ENCODE measurements at places on chromosomes 7 and 10.

GRCh38 chr10:37844644-37845043 is 12.8 kb downstream of the ZNF248 start:
- no peak for DNase-seq

DNA sequence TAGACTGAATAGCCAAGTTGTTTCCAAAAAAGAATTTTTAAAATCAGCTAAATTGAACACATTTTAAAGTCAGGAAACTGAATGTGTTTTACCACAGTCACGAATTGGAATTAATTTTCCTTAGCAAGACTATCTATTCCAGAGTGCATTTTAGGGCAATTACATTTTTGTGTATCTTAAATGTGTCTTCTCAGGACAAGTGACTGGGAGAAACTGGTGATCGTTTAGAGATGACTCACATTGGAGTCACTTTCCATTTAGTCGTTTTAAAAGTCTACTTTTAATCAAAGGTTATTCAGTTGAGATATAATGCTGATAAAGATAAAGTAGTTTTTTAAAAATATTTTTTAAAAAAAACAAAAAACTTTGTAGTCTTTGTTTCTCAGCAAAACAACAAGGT is 191.7 kb upstream of the SLC26A5 start:
- no peak for DNase-seq

- no peak for DNase-seq
Measured at GRCh38 chr7:3861941-3862340, 560.9 kb downstream of the SDK1 start.

DNA sequence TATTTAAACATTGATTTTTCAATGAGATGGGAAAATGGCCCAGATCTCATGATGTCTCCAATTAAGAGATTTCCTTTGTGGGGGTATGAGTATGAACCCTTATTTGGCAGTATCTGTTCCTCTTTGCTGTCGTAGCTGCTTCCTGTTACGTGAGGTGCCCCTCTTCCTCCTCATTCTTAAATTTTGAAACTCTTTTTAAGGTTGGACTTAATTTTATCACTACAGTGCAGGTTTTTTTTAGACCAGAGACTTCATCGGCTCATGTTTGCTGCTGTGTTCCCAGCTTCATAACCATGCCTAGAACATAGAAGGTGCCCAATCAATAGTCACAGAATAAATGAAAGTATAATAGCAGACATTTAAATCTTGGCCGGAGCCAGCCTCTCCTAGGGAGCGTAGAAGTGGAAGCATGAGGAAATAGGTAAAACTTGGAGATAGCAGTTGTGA is 2.4 kb downstream of the MIOS start:
- no peak for DNase-seq

- DNase-seq = no peak
Measured at GRCh38 chr10:21511095-21511570, 14.3 kb downstream of the SKIDA1 start.

- no peak for DNase-seq
Measured at GRCh38 chr7:80843018-80843677, 75.7 kb downstream of the SEMA3C start.

GRCh38 chr7:69282946-69283345 is 315.3 kb upstream of the AUTS2 start:
- no peak for DNase-seq

DNA sequence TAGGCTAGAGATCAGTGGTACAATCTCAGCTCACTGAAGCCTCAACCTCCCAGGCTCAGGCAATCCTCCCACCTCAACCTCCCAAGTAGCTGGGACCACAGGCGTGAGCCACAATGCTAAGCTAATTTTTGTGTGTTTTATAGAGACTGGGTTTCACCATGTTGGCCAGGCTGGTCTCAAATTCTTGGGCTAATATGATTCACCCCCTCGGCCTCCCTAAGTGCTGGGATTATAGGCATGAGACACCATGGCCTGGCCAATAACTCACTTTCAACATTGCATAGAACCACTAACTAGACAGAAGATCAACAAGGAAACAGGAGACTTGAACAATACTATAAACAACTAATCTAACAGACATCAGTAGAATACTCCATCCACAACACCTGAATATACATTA is 191.7 kb downstream of the LRRN3 start:
- DNase-seq = no peak

DNA sequence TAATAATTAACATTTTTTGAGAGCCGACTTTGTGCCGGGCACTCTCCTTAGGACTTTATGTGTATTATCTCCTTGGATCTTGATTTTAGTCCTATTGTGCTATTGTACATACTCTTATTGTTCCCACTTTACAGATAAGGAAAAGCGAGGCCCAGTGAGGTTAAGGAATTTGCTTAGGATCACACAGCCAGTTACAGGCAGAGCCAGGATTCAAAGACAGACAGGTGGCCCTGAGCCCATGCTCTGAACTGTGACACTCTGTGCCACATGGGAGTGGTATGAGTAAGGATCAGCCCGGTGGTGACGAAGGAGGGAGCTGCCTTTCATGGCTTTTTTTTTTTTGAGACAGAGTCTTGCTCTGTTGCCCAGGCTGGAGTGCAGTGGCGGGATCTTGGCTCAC is 15.8 kb upstream of the GNA12 start:
- DNase-seq = no peak

GRCh38 chr10:122311716-122312115 is 40.6 kb downstream of the BTBD16 start:
- DNase-seq = no peak

GRCh38 chr7:31101544-31101943 is 49.4 kb downstream of the ADCYAP1R1 start:
- DNase-seq = no peak

DNA sequence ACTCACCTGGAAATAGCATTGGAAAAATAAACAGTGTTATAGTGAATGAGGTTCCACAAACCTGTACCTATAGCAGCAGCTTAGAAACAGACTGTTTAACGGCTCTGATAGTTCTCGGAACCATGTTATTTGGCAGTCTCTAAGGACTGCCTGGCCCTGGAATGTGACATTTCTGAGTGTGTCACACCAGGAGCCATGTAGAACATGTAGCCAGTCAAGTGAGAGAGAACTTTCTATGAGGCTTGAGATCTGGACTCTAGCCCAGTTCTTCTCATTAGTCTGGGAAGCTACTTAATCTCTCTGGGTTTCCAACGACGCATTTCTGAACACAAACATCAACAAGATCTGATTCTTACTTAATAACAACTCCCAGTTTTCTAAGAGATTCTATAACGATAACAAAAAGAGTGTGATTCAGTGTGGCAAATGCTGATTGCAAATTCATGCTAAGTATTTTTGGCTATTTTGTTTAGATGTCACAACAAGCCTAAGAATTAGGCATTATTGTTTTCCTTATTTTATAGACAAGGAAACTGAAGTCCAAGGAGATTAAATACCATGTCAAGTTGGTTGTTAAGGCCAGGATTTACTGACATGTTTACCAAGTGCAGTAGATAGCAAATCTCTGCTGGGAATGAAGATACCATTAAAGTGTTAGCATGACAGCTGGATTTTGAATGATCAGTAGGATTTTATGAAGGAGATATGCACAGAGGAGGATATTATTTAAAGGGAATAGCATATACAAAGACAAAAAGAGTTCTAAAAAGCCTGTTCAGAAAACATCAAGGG is 47.2 kb downstream of the APBB1IP start:
- no peak for DNase-seq

DNA sequence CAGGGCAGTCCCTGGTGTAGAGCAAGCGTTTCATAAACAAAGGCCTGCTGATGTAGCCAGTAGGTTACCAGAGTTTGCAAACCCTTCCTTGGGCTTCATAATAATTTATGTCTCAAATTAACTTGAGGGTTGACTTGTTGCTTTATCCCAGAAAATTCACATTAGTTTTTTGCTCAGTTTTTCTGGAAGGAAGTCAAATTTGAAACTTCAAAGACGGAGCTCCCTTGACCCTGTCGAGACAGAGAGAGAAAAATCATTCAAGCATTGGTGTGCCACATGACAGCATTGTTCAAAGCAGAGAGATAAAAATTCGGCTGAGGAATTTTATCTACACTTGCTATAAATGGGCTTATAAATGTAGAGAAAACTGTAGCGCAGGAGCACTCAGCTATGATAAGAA is 627.7 kb downstream of the TNS3 start:
- no peak for DNase-seq

DNA sequence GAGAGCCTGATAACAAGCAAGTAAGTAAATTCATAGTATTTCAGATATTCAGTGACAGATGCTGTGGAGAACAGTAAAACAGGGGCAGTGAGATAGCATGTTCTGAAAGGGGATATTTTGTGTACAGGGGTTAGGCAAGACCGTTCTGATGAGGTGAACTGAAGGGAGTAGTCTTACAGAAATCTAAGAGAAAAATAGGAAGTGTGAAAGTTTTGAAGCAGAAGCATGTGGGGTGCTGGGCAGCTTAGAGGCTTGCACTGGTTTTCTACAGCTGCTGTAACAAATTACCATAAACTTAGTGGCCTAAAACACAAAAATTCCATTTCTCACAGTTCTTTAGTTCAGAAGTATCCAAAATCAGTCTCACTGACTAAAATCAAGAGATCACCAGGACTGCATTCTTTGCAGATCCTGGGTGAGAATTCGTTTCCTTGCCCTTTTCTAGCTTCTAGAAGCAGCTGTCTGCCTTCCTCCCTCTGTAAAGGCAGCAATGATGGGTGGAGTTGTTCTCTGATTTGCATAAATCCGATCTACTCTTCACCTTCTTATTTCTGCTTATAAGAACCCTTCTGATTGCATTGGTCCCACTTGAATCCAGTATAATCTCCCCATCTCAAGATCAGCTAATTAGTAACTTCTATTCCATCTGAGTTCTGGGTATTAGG is 7.5 kb upstream of the KLF14 start:
- no peak for DNase-seq

GRCh38 chr10:12633776-12634620 is 284.7 kb downstream of the CAMK1D start:
- DNase-seq = no peak

- DNase-seq = no peak
Measured at GRCh38 chr7:18768256-18768655, 272.7 kb downstream of the HDAC9 start.

- DNase-seq = no peak
Measured at GRCh38 chr10:112524641-112525040, 77.6 kb downstream of the VTI1A start.
